ENCODE measurements at places on chromosomes 12 and 14. TPM values are rescaled to one million over a fixed set of nuclear protein-coding genes. Genes with fewer than 3 reads are reported as not detected.

Gene PRR4
- 16.9 TPM for polyA plus RNA-seq

Gene C14orf132
- 37.8 TPM for polyA plus RNA-seq

- no peak for DNase-seq
These were observed 2.8 kb downstream of the SERPINA1 start for GRCh38 chr14:94385553-94386057.

DNA sequence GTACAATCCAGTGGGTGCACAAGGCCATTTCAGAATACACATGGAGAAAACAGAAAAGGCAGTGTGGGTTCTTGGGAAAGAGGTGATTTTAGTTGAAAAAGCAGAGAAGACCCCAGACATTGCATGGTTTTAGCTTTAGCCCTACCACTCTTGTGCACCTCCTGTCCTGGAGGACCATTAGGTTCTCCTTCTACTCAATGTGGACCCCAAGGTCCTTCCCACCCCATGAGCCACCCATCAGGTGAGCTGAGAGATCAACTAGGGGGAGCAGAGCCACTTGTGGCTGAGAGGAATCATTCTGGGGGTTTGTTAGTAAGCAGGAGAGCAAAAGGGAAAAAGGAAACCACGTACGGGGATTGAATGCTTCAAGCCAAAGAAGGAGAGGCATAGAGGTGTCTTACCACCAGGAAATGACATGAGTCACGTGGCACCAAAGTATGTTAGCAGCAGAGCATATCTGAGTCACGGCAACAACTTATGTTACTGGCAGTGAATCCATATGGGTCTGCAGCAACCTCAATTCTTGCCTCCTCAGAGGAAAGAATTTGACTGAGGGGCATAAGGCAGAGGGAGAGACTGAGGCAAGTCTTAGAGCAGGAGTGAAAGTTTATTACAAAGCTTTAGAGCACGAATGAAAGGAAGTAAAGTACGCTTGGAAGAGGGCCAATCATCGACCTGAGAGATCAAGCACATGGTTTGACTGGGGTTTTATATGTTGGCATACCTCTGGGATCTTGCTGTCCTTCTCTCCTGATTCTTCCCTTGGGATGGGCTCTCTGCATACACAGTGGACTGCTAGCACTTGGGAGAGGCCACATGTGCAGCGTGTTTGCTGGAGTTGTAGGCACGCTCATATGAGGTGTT lies 73.9 kb downstream of the HSD17B6 start:
- no peak for DNase-seq

DNA sequence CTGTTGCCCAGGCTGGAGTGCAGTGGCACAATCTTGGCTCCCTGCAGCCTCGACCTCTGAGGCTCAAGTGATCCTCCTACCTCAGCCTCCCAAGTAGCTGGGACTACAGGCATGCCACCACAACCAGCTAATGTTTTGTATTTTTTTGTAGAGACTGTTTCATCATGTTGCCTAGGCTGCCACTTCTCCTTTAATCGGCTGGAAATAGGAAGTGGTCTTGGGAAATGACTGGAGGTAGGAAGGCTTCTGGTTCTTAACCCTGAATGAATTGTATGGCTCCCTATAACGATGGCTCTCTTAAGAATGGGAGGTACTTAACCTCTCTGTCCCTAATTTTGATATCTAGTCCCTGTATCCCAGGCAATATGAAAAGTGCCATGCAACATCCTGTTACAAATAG lies 113.9 kb upstream of the USP15 start:
- no peak for DNase-seq
